Hypothalamus (tissue), 51 donors: ENCODE measurements at places on chromosomes 4 and X.

- no peak for DNase-seq
These were observed 30.6 kb upstream of the GPRIN3 start for GRCh38 chr4:89338206-89338605.

DNA sequence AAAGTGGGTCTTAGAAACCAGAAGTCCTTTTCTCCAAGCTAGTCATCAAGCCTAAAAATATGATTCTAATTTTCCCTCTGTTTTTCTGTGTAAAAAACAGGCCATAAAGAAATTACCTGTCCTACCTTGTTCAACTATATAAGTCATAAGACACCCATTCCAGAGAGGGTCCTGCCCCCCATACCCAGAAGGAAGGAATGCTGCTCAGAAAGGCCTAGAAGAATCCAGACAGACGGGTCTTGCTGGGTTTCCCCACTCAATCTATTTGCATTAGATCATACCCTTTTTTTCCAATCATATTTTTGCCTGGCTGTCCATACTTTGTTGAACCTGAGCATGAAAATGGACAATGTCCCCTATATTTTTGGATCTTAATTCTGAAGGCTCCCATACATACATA, 16.3 kb upstream of the XAGE2 start:
- no peak for DNase-seq

DNA sequence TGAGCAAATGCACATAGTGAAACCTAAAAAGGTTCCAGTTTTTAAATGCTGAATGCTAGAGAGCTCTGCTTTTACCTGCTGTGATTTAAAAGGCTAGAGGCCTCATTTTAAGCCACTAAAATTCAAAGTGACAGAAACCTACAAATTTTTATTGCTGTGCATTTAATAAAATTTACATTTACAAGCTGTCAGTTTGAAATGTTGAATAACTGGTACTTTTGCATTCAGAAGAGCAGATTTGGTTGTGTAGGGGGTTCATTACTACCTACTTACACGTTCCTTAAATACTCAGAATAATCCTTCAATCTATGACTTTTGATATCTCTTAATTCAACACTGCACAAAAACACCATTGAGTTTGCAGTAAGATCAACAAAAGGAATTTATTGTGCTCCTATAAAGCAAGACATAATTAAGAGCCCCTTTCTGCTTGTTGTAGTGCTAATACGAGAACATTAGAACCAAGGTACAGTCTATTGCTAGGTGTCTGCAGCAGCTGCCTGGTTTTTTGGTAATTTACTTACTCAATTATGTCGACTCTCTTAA, 27.9 kb downstream of the NKX3-2 start:
- no peak for DNase-seq

DNA sequence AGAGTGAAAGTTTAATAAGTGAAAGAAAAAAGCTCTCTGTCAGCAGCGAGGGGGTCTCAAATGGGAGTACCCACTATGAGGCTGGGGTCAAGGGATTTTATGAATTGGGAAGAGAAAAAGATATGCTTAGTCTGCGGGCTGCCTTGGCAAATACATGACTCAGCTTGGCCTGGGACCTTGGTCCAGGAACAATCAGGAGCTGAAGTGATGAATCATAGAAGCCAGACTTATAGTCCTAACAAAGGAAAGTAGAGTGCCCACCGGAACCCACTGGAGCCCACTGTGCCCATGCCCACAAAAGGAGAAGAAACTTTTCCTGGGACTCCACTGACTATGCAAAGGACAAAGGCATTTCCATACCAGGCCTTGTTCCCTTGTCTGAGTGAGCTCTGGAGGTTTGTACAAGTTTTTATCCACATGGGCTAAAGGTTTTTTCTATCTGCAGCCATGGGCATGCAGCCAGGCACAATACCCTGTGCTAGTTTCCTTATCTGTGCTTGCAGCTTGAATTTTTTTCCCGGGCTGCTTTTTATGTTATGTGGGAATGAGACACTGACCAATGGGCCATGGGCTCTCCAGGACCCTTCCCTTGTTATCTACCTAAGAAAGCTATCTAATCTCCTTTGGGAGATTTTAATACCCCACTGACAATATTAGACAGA, 201.7 kb downstream of the FAM133A start:
- DNase-seq = no peak

DNA sequence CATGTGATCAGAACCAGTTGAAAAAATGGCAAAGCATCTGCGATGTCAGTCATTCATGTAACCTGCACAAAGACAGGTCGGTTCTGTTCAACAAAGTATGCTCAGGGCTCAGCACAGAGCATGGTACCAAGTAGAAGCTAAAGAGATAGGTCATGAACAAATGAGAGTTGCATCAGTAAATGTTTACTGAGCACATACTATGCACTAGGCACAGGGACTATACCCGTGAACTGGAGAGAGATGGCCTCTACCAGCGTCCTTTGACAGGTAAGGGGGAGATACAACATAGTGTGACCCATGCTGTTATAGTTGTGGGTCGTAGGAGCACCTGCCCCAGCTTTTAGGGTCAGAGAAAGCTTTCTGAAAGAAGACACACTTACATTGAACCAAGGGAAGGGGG, 46.7 kb downstream of the PHKA2 start:
- DNase-seq = no peak
